ENCODE measurements at places on chromosomes 5 and 9.

DNA sequence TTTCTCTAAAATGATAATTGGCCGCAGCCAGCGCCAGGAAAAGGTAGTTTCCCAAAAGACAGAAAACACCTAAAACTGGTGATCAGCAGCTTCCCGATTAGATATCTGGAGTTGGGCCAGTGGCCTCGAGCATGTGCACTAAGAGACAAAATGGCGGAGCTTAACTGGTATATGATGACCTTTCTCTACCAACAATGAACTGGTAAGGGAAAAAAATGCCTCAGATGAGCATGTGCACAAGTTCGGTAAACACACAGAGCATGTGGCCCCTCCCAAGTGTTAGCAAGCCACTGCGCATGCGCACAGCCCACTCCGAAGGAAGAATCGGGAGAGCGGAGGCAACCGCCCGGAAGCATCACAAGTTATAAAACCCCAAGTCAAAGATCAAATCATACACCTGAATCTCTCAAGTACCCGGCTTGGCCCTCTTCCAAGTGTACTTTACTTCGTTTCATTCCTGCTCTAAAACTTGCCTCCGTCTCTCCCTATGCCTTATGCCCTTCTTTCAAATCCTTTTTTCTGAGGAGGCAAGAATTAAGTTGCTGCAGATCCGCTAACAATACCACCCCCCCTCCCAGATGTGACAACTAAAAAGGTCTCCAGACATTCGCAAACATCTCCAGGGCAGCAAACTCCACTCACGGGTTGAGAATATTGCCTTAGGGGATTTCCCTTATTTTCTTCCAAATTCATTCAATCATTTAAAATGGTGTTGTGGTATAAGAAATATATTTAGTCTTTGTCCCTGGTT, 15.0 kb upstream of the PTBP3 start:
- peak; percentile 67 for DNase-seq

GRCh38 chr5:174291162-174291561, 245.7 kb downstream of the NSG2 start:
- DNase-seq, result no peak

- no peak for DNase-seq
These were observed 172.0 kb downstream of the CPLANE1 start for GRCh38 chr5:37077146-37077545.

DNA sequence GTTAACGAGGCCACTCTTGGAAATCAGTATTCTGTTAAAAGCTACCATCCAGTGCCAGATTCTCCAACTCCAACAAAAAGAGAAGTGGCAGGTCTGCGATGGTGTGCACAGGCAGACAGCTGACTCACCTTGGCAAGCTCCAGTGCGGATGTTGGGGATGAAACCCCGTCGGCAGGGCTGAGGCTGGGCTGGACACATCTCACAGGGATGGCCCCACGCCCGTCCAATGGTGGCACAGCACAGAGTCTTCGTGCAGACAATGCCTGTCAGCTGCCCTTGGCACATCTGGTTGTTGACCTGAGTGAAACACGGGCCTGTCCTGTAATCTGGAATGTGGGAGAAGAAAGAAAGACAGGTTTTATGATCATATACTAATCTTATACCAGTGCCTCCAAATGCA, 73.4 kb downstream of the FBN2 start:
- no peak for DNase-seq

DNA sequence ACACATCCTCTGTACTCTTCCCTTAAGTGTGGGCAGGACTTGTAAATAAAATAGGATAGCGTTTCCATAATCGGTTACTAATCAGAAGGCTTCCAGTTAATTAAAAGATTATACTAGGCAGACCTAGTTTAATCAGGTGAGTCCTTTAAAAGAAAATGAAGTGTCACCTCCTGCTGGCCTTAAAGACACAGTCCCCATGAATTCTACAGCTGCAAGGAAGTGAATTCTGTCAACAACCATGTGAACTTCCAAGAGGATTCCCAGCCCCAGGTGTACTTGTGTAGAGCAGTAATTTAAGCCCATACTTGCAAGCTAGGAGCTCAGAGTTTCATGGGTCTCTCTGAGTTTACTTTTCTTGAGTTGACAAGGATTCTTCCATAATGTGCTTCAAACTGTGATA, 918.3 kb downstream of the DTWD2 start:
- DNase-seq, result no peak

DNA sequence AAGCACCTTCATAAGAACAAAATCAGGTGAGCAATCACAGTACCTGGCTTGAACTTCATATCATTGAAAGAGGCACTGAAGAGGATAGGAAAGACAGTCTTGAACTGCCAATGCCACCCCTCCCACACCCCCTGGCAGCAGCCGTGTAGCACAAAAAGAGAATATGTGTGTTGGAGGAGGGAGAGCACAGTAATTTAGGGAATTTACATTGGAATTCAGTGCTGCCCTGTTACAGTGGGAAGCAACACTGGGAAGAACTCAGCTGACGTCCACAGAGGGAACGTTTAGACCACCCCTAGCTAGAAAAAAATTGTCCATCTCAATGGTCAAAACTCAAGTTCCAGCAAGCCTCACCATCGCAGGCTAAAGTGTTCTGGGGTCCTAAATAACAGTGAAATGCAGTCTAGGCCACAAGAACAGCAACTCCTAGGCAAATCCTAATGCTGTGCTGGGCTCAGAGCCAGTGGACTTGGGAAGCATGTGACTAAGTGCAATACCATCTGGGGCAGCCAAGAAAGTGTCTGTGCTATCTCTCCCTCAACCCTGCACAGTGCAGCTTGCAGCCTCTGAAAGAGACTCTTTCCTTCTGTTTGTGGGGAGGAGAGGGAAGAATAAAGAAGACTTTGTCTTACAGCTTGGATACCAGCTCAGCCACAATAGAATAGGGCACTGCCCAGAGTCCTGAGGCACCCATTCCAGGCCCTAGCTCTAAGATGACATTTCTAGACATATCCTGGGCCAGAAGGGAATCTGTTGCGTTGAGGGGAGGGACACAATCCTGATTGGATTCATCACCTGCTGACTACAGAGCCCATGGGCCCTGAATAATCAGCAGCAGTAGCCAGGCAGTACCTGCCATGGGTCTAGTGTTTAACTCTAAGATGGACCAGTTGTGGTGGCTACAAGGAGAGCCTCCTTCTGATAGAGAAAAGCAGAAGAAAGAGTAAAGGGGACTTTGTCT, 62.1 kb upstream of the VLDLR start:
- no peak for DNase-seq

- DNase-seq, result no peak
These were observed 728.4 kb downstream of the MAT2B start for GRCh38 chr5:164233791-164234190.

- DNase-seq, result no peak
These were observed 215.6 kb downstream of the SYK start for GRCh38 chr9:91017245-91017644.

- DNase-seq, result no peak
These were observed 488.5 kb downstream of the NR2F1-AS1 start for GRCh38 chr5:93092349-93093105.

DNA sequence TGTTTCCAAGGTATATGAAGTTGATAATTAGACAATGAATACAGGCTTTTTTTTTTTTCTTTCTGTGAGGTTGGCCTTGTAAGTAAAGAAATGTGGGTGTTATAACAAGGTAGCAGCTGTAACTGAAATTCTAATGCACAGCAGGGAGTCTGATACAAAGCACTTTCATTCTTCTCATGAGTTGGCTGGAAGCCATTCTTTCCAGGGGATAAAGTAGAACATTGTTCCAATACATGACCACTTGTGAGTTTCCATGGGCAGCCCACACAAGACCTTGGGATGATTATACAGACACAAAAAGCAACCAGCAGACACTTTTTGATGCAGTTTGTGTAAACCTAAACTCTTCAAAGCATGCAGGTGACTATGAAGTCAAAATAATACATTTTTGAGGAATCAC, 1785.9 kb upstream of the WWC1 start:
- no peak for DNase-seq

- no peak for DNase-seq
These were observed 33.7 kb downstream of the SNX24 start for GRCh38 chr5:122879076-122879475.

- no peak for DNase-seq
These were observed 79.3 kb upstream of the MAP3K1 start for GRCh38 chr5:56735849-56736641.

- peak; percentile 62 for DNase-seq
These were observed 13.0 kb upstream of the CYFIP2 start for GRCh38 chr5:157252711-157253465.
